ENCODE measurements at places on chromosomes 12 and 14.

DNA sequence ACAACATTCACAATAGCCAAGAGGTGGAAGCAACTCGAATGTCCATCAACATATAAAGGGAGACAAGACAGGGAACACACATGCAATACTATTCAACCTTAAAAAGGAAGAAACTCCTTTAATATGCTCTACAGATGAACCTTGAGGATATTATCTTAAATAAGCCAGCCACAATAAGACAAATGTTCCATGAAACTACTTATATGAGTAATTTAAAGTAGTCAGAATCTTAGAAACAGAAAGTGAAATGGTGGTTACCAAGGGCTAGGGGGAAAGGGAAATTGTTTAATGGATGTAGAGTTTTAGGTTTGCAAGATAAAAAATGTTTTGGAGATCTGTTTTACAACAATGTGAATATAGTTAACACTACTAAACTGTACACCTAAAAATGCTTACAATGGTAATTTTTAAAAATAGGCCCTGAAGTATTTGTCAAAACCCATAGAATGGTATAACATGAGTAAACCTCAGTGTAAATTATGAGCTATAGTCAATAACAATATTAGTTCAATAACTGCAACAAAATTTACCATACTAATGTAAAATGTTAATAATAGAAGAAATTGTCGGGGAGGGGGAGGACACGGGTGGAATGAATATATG is 71.1 kb downstream of the EGLN3 start:
- no peak for DNase-seq

DNA sequence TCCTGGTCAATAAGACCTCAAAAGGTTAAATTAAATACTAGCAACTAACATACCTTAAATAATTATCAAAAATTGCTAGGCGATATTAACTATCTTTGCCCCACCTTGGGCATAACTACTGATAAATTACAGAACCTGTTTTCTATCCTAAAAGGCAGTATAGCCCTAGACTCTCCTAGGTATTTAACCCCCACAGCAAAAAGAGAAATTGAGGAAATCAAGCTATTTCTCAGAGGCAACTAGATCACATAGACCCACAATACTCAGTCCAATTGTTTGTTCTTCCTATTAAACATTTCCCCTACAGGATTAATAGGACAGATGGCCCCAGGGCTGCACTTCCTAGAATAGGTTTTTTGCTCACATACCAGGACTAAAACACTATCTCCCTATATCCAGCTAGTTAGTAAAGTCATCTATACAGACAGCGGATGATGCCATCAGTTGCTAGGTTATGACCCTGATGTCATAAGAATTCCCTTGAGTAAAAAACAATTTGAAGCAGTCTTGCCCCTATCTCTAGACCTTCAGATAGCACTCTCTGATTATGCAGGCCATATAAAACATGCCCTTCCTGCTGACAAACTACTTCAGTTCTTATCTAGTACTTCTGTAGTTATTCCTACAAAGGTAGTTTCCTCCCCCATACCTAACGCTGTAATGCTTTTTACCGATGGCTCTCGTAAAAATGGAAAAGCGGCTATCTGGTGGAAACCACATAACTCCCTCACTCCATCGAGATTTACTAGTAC is 118.4 kb downstream of the PPHLN1 start:
- no peak for DNase-seq

DNA sequence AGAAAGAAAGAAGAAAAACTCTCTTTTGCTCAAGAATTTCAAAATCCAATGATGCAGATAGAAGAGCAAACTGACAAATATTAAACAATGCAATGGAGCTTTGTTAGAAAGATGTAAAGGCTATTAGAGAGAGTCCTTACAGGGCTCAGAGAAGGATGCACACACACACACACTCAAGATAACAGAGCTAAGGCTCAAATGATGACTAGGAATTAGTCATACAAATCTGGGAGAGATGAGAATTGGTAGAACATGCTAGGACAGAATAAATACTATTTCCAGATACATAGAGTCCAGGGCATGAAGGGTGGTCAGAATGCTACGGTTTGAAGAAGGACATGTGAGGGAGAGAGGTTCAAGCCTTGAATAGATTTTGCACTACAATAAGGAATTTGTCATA is 650.1 kb upstream of the MDGA2 start:
- DNase-seq, result no peak

GRCh38 chr14:28323951-28324741 is 442.4 kb upstream of the FOXG1 start:
- no peak for DNase-seq

- no peak for DNase-seq
Observed at GRCh38 chr14:68791902-68792677, 777 bp downstream of the ZFP36L1 start.

DNA sequence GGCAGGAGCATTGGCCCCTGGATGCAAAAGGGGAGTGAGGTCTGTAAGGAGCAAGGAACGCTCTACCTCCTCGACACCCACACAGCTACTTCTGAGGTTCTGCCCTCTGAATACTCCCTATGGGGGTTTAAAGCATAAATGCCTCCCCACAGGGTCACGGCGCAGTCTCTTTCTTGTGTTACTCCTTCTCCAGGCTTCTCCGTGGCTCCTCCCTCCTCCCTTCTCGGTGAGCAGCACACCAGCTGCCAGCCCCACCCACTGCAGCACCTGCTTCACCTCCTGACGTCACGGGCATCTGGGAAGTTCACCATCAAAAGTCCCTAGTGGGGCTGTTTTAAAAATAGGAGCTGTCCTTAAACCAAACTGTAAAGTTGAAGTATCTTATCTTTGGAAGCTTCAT is 67.3 kb downstream of the SPTB start:
- DNase-seq, result no peak

GRCh38 chr14:68951800-68952530 is 27.1 kb downstream of the ACTN1 start:
- no peak for DNase-seq

- no peak for DNase-seq
Observed at GRCh38 chr14:31933716-31934115, 143.4 kb upstream of the ARHGAP5 start.

- no peak for DNase-seq
Observed at GRCh38 chr12:94150240-94151121, 2.1 kb downstream of the PLXNC1 start.

GRCh38 chr12:40142001-40142744 is 36.3 kb upstream of the SLC2A13 start:
- DNase-seq, result no peak

DNA sequence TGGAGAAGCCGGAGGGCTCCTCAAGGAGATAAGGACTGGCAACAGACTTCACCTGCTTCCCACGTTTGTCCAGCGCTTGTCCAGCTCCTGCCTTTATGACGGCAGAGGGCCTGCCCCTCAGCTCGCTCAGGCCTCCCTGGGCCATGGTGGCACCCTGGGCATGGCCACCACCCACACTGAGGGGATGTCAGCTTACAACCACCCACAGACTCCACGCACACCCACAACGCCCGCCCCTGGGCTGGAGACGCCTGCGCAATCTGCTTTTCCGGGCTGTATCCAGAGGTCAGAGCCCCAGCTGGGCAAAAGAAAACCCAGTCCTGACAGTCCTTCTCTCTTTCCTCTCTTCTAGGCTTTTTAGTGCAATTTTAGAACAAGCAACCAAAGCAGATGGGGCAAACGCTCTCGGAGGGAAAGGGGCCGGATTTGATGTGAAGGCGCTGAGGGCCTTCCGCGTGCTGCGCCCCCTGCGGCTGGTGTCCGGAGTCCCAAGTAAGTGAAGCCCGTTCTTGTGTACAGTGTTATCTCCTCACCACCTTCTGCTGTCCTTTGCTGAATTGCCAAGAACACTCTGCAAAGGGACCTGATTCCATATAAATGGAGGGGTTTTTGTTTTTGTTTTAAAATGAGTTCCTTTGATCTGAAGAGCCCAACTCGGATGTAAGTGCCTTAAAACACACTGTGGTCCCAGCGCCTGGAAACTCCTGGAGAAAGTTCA is 337.4 kb upstream of the FKBP4 start:
- DNase-seq, result no peak

- DNase-seq, result no peak
Observed at GRCh38 chr14:42378274-42378673, 771.6 kb downstream of the LRFN5 start.

DNA sequence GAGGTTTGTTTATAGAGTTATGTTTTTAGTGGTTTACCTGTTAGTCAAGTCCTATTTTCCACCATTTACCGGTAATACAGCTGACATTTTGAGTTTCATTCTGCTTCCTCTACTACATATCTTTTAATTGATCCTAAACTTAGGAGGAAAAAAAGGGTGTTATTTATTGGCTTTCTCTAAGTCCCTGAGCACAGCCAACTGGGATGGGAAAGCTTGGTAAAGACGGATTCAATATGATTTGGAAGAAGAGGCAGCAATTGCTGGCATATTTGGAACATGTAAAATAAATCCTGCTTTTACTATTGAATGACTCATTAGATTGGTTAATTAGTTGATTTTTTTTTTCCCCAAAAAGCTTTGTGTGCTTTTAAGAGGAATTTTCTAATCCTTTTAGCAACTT is 475.7 kb downstream of the PRKD1 start:
- DNase-seq, result no peak

- no peak for DNase-seq
Observed at GRCh38 chr14:68124979-68125731, 305.6 kb downstream of the RAD51B start.

DNA sequence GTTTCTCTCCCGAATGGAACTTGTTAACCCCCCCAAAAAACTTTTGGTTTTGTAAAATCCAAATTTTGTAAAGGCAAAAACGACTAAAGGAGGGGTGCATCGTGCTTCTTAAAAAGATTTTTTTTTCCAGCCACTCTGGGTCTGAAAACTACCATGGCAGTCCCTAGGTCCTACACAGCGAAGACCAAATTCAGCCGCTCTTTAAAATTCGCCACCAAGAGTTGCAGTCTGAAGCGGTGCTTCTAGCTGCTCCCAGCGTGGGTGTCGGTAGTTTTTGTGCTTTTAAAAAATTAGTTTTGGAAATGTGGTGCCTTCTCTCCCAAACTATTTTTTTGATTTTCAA is 873 bp upstream of the GSC start:
- no peak for DNase-seq

DNA sequence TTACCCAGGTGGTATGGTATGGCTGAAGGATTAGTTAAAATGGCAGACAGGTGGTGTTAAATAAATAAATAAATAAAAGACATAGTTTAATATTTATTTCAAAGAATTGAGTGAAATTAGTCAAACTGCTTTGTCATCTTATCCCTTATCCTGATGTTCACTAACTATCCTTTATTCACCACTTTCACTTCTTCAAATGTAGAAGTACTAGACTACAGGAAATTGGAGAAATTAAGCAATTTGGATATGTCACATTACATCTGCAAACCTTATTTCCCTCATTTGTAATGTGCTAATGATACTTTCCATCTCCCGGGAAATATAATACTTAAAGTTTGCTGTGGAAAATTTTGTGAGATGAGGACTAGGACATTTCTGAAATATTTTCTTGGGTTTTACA is 1195.7 kb downstream of the LRFN5 start:
- no peak for DNase-seq

GRCh38 chr12:19129122-19129485 is 429 bp upstream of the PLEKHA5 start:
- DNase-seq, result no peak

- DNase-seq, result no peak
Observed at GRCh38 chr12:1346126-1346525, 248.3 kb downstream of the FBXL14 start.

DNA sequence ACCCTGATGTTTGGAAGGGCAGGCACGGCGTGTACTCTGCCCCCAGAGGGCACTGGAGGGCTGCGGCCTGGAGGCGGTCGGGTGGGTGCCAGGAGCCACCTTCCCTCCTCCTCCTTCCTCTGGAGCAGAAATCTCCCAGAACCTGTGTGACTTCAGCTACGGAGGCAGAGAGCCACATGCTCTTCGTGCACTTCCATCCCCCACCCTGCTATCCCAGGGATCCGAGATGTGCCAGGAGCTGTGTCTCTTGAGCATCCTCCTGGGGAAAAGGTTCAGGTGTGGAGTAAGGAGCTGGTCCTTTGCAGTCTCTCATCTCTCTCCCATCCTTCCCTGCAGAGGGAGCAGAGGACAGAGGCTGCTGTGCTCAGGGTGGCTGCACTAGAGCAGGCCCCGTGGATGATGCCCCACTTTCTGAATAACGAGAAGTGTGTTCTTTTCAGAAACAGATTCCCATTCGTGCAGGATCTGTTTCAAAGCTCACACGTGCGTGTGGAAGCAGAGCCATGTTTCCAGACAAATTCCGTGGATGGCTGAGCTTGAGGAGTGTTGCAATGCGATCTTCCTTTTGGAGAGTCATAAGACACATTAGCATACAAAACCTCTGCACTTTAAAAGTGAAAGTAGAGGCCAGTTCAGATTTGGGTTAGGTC is 162.9 kb downstream of the ADGRD1 start:
- DNase-seq, result no peak

GRCh38 chr12:109650808-109651207 is 62.8 kb upstream of the FAM222A start:
- no peak for DNase-seq

- DNase-seq, result no peak
Observed at GRCh38 chr14:22338917-22339715, 249.9 kb downstream of the DAD1 start.

GRCh38 chr12:9096563-9097176 is 19.0 kb downstream of the A2M start:
- no peak for DNase-seq

- no peak for DNase-seq
Observed at GRCh38 chr14:93395231-93395630, 35.5 kb upstream of the UNC79 start.

- no peak for DNase-seq
Observed at GRCh38 chr12:93180566-93180965, 197.2 kb upstream of the NUDT4 start.

DNA sequence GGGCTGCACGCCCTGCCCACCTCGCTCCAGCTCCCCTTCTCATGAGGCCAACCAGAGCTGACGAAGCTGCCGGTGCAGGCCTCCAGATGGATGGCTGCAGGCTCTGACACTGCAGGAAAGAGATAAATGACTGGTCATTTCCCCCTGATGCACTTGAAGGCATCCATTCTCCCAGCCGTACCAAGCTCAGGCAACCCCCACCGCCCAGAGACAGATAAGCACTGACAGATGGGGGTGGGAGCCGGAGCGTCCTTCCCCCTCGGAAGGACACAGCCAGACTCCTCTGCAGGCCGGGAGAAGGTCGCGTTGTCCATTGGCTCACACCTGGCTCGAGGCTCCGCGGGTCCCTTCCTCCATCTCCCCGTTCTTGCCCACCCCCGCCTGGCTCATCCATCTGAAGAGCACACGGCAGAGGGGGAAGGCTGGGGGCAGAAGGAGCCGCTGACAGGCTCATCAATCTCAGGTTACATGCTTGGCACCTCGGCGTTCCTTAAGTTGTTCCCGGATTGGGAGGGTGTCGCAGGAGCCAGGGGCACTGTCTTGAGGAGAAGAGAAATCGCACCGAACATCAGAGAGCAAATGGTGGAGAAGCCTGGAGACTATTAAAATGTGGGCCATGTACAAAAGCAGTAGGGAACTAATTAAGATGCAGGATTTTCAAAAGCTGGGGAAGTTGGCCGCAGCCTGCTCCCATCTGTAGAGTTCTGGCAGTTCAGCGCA is 151.6 kb downstream of the DPF3 start:
- DNase-seq, result no peak

GRCh38 chr12:45355730-45356129 is 139.8 kb downstream of the ANO6 start:
- DNase-seq, result no peak

Data from cortex of kidney (tissue), 1 donor.